NT2/D1 (cell line): ENCODE measurements at places on chromosomes 3 and 15.

DNA sequence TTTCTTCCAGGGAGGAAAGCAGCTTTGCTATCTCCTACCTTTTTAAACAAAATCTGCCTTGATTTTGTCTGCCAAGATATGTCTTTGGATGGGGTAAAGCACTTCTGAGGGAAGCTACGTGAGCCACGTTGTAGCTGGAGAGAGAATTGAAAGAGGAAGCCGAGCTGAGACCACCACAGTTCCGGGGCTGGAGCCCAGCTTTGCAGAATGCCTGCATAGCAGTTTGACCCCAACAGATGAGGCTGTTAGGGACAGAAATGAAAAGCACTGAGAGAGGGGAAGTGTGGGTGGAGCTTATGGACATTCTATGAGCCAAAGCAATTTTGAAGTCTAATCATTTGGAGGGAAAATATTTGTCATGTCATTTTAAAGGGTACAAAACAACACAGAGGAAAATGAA lies 45.4 kb downstream of the LIPC start:
- no peak for DNase-seq

- no peak for DNase-seq
These were observed 1.5 kb downstream of the TYRO3 start for GRCh38 chr15:41560572-41560874.

DNA sequence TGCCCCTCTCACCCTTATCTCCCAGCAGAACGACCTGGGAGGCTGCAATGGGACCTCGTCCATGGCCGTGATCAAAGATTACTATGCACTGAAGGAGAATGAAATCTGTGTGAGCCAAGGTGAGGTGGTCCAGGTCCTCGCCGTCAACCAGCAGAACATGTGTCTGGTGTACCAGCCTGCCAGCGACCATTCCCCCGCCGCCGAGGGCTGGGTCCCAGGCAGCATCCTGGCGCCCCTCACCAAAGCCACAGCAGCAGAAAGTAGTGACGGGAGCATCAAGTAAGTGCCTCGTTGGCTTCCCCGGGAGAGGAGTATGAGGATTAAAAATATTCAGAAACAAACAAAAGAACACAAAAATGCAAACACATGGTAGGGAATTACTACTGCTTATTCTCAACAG lies 55.9 kb upstream of the UMPS start:
- no peak for DNase-seq

- no peak for DNase-seq
These were observed 65.8 kb downstream of the MB21D2 start for GRCh38 chr3:192851821-192852372.

DNA sequence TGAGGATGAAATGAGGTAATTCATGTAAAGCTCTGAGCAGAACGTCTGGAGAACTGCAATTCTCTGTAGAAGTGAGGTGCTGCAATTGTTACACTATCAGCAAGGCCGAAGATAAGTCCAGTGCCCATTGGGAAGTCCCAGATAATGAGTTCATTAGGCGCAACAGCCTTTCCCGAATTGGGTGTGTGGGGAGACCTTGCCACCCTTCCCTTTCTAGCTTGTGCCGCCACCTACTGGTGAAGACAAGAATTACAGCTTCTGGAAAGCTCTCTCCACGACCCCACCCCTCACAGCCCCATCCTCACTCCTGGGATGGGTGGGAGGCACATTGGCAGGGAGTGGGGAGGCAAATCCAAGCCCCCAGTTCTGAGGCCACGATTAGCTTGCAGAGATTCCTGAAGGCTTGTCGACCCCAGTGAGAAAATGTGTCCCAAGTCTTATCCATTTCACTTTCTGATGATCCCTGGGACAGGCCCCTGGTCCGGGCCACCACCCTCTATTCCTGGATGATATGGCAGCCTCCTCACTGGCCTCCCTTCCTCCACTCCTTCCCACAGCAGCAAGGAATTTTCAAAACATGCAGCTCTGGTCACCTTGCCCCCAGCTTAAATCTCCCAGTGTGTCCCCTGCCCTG lies 36.4 kb downstream of the FAM3D start:
- DNase-seq = peak; percentile 59

- DNase-seq = no peak
These were observed 405.6 kb downstream of the NTRK3 start for GRCh38 chr15:87850916-87851315.

DNA sequence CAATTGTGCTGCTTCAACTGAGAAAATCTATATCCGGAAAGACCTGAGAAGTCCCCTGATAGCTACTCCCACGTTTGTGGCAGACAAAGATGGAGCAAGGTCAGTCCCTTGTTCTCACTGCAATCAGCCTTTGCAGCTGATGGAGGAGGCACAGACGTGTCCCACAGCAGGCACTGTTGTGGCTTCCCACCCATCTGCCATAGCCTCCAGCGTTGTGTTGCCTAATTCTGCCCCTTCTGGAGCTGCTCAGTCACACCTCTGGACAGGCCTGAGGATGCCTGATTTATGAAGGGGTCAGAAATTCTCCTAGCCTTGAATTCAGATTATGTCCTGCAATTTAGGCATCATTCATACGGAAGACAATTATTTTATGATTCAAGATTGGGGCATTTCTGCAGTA lies 41.9 kb downstream of the MRPS25 start:
- no peak for DNase-seq

GRCh38 chr3:131231710-131232389 lies 149.7 kb upstream of the NUDT16 start:
- no peak for DNase-seq

GRCh38 chr3:159664006-159664405 lies 324.6 kb upstream of the IL12A start:
- DNase-seq = no peak

DNA sequence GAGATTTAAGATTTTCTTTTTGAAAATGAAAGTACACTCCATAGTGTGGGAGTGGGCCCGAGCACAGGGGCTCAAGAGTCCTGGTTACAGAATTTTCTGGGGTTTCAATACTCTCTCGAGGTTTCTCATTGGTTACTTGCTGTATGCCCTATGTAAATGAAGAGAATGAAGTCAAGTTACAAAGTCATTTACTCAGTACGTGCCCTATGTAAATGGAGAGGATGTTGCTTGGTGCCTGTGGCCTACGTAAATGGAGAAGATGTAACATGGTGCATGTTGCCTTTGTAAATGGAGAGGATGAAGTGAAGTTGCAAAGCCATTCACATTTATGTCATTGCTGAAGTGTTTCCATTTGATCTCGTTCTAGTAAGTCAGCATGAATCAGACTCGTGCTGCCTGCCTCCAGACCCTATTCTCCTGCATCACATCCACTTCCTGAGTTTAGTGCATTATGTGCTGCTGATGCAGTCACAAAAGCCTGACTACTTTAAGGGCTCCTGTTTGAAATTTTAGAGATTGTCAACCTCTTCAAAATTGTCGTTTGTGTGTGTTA lies 302.0 kb downstream of the ZBBX start:
- no peak for DNase-seq

- no peak for DNase-seq
These were observed 107.5 kb upstream of the NR2F2 start for GRCh38 chr15:96222981-96223380.
